ENCODE measurements at places on chromosomes 1 and 21. TPM values are rescaled to one million over a fixed set of nuclear protein-coding genes. Genes with fewer than 3 reads are reported as not detected.

The NBPF1 gene
- 12.2 TPM for total RNA-seq

The NEGR1 gene
- 10.6 TPM for total RNA-seq

The CFAP74 gene
- total RNA-seq, result not detected

The IL10 gene
- 0.37 TPM for total RNA-seq

- DNase-seq, result no peak
Measured at GRCh38 chr1:44970317-44970716, 16.1 kb downstream of the EIF2B3 start.

Data from left ventricle myocardium superior (tissue), 1 donor.